ENCODE measurements at places on chromosomes 2 and 18.

DNA sequence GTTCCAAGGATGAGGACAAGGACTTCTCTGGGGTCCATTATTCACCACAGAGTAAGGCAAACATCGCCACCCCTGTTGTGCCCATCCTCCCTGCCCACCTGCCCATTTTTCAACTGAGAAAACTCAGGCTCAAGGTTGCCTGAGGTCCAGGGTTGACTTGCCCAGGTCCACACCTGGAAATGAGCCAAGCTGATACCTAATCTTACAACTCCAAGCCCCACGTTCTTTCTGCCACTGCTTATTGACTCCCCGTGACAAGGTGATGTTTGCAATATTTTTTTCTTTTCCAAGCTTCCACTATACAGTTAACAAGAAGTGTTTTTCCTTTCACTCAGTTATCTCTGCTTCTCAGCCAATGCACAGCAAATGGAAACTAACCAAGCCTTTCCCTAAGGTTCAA, 39.0 kb downstream of the RNF152 start:
- DNase-seq: no peak

GRCh38 chr2:223469270-223470046, 132.7 kb downstream of the SCG2 start:
- DNase-seq: peak; percentile 62

DNA sequence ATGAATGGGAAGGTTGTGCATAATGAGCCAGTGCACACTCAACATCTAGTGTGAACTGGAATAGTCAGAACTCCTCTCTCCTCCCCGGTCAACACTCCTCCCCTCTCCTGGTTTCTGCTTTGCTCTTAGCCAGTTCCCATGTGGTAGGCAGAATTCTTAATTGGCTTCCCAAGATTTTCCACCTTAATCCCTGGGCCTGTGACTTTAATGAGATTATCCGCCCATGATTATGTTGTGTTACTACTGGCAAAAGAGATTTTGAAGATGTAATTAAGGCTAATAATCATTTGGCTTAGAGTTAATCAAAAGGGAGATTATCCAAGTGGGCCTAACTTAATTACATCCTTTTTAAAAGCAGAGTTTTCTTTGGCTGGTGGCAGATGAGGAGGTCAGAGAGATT, 34.2 kb upstream of the REV1 start:
- no peak for DNase-seq

- DNase-seq: no peak
Observed at GRCh38 chr18:26740396-26740795, 125.1 kb downstream of the AQP4 start.

- no peak for DNase-seq
Observed at GRCh38 chr18:38032516-38032915, 466.9 kb upstream of the CELF4 start.

DNA sequence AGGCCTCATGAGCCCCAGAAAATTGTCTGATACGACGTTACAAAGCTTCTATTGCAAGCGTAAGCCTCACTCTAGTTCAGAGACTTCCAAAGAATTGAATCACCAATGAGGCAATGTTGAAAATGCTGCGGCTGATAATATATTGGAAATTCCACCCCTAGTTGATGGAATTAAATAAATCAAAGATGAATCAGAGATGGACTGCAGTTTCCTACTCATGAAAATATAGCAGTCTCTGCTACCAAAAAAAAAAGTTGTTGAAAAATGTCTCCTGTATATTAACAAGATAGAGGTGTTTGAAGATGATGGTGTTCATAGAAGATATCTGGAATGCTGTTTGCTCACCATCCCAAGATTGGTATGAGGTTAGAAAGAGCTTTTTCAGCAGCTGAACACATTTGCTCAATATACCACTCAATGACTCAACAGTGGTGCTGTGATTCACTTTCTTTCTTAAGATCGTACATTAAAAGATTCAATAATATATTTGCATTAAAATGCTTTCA, 99.8 kb upstream of the ARHGAP28 start:
- no peak for DNase-seq

GRCh38 chr2:149313512-149313972, 16.8 kb upstream of the LYPD6 start:
- no peak for DNase-seq

DNA sequence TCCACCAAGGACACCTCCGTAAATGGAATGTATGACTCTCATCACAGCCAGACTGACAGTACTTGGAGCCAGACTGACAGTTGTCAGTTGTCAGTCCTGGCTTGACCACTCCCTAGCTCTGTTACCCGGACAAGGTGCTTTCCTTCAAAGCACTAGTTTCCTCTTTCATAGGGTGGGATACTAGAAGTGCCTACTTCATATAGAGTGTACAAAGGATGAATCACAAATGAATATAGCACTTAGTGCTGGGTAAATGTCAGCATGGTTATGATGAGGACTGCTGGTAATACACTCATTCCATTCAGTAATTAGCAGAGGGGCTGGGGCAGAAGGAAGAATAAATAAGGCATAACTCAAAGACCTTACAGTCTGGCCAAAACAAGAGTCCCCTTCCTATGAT, 91.4 kb downstream of the ARL4C start:
- DNase-seq: no peak

DNA sequence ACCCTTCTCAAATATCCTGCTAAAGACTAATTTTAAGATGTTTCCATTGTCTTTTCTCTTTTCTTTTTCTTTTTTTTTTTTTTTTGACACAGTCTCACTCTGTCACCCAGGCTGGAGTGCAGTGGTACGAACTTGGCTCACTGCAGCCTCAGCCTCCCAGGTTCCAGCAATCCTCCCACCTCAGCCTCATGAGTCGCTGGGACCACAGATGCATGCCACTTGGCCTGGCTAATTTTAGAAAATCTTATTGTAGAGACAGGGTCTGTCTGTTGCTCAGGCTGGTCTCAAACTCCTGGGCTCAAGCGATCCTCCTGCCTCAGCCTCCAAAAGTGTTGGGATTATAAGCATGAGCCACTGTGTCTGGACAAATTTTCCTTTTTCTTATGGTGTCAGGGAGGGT, 167.5 kb downstream of the MCFD2 start:
- no peak for DNase-seq

DNA sequence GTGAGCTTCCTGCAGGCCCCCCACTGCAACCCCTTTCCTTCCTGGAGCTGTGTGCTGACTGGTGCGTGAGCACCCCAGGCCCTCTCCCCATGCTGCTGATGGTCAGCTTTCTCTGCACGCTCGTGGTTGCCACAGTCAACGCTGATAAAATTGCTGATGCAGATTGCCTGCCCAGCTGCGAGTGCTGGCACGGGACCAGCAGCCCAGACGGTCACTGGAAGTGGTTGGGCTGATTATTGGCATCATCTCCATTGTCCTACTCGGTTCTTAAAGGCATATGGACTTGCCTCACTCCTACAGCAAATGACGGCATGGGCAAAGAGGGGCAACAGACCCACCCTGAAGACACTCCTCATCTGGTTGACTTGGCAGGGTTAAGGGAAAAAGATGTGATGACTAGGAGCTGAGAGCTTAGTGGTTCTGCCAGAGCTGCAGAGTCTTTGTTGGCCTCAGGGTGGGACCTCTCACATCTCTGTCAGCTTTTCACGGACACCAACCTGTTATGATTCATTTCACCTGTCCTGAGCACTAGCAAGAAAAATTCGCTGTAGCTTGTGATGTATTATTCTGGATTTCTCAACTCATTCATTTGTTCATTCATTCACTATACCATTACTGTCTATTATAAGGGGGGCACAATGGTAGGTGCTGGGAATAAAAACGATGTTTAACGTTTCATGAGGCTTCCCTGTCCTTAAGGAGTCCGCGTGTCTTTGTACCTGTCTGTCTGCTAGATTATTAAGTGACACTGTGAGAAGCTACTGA, 38.4 kb downstream of the PAX8 start:
- peak; percentile 96 for DNase-seq

DNA sequence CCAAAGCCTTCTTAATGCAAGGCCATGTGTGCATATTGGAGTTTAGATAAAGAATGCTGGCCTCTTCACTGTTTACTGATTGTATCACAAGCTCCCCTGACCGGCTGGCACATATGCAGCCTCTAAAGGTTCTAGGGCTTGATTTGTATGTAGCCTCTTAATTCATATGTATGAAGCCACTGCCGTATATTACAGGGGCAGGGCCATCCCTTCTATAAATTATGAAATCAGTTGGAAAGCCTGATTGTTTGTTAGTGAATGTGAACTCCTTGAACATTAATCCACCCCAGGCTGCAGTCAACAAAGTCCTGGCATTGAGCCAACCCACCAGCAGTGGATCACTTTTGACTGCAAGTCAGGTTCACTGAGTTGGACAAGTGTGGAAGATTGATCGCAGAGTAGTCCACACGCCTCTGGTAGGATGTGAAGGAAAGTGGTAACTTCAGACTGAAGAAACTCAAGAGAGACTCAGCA, 61.6 kb upstream of the PARD3B start:
- DNase-seq: no peak

DNA sequence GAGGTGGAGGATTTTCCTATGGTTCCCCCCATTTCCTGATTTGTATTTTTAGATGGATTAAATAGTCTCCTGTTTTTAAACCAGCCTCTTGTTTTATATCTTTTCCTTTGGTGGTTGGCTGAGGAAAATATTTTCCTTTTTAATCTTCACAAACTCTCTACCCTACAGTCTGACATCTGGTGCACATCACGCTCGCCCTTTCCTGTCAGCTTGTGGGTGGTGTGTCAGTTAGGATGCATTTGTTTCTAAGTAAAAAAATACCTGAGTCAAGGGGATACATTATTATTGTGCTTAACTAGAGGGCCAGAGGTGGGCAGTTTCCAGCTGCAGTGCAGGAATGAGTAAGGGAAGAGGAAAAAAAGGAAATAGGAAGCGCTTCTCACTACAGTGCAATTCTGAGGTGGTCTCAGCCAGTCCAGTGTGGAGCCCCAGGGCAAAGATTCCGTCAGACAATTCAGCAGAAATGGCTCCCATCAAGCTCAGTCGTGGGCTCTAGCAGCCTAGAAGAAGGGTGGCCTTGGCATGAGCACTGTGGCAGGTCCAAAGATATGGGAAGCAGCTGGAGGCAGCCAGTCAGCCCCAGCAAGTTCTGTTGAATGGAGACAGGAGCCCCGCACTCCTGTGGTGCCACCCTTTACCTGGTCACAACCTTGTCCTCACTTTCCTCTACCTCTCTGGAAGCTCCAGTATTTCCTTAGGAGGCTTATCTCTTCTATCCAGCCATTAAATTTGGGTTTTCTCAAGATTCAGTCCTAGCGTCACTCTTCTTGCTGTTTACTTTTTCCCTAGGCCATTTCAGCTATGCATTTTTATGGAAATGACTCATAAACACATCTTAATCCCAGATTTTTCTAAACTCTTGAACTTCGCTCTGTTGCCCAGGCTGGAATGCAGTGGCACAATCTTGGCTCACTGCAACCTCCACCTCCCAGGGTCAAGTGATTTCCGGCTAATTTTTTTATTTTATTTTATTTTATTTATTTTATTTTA, 18.5 kb downstream of the SFTPB start:
- DNase-seq: no peak

GRCh38 chr2:182694189-182694588, 21.9 kb upstream of the DNAJC10 start:
- DNase-seq: no peak

DNA sequence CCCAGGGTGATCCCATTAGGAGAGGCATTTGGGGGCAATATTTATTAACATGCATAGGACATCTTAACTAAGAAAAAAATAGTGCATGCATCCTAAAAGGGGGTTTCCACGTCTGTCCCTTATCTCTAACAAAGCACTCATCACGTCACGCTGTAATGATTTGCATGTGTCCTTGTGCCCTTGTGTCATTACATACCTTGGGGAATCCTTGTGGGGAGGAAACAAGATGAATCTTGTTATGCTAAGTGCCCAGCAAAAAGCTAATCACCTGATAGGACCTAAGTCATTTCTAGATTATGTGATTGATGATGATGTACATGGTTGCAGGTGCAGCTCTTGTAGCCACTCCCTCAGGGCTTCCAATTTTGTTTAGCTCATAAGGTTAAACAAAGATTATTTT, 250.9 kb downstream of the FBXO15 start:
- no peak for DNase-seq

- DNase-seq: no peak
Observed at GRCh38 chr2:110115291-110116032, at the start of gene MALL. MALL (minus strand) TSS chr2:110115822; CDS start chr2:110115792, 30 bp downstream.

DNA sequence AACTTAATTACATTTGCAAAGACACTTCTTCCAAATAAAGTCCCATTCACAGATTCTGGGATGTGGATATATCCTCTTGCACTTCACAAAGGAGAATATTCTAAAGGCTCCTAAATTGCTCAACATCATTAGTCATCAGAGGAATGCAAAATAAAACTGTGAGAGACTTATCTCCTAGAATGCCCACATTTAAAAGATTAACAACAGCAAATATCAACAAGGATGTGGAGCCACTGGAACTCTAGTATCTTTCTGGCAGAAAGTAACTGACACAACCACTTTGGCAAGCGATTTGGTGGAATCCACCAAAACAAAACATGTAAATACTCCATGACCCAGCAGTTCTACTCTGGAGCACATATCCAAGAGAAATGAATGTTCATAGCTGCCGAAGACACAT, 4.6 kb downstream of the NEU2 start:
- no peak for DNase-seq

DNA sequence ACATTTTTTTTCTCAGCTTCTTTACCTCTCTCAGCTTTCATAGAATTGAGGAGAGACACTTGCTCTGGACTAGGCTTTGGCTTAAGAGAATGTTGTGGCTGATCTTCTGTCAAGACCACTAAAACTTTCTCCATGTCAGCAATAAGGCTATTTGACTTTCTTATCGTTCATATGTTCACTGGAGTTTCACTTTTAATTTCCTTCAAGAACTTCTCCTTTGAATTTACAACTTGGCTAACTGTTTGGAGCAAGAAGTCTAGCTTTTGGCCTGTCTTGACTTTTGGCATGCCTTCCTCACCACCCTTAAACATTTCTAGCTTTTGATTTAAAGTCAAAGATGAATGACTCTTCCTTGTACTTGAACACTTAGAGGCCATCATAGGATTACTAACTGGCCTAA, 104.4 kb upstream of the SLC39A10 start:
- DNase-seq: no peak

DNA sequence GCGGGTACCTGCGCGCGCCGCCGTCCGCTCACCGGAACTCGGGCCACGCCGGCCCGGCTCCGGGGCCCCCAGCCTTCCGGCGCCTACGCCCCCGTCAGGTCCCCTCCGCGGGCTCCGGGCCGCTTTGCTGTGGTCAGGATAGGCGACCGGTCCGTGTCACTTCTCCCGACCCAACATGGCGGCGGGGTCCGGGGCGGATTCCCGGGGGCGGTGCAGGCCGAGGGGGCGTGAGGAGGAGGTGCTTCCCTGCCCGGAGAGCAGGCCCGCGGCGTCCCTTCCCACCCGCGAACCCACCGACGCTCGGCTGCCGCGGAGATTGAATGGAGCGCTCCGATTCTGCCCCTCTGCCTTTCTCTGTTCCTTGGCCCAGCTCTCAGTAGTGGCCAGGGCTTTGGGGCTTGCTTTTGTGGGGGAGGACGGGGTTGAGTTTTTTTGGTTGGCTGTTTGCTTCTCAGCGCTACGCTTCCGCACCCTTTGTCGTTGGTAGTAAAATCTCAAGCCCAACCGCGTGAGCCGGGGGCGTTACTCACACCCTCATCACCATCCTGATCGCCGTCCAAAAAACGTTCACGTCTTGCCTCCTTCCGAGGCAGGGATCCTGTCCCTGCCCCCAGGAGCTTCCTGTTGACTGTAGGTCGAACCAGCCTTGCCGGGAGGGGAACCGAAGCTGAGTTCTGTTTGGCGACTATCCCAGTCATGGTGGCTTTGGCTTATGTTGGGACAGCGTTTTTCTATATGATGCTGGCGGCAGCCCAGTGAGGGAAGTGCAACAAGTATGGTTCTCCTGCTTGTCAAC, 532 bp upstream of the YES1 start:
- DNase-seq: peak; percentile 85

GRCh38 chr18:36993068-36993467, 164.1 kb downstream of the KIAA1328 start:
- no peak for DNase-seq

GRCh38 chr2:159194241-159194640, 92.3 kb downstream of the WDSUB1 start:
- DNase-seq: no peak
